Stimulated activated CD4-positive, alpha-beta T cell treated with anti-CD3 and anti-CD28 coated beads, Interleukin-1b, Interleukin-23, amount 100 ng/mL, for 48 hours (primary cell): ENCODE measurements at places on chromosomes 2 and 18.

DNA sequence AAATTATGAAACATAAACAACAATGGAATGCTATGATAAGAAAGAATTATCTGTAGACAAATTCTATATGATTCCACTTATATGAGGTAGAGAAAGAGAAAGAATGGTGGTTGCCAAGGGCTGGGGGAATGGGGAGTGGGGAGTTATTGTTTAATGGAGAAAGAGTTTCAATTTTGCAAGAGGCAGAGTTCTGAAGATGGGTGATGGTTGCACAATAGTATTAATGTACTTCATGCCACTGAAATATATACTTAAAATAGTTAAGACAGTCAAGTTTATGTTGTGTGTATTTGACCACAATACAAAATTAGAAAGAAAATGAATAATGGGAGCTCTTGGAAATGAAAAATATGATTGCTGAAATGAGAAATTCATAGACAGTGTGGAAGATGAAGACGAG is 22.6 kb upstream of the FAM117B start:
- DNase-seq, result no peak

DNA sequence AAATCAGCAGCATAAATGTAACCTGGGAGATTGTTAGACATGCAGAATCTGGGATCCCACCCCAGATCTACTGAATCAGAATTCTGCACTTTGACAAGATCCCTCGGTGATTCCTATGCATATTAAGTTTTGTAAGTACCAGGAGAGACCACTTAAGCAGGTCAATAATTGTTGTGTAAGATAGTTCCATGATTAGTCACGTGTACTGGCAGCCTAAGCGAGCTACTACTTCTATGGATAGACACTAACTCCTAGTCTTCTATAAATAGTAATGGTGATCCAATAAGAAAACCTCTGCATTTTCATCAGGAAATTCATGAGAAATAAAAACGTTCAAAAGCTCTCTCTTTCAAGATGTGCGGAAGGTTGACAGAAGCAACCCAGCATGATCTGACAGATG is 988.2 kb upstream of the CHAC2 start:
- DNase-seq, result no peak

DNA sequence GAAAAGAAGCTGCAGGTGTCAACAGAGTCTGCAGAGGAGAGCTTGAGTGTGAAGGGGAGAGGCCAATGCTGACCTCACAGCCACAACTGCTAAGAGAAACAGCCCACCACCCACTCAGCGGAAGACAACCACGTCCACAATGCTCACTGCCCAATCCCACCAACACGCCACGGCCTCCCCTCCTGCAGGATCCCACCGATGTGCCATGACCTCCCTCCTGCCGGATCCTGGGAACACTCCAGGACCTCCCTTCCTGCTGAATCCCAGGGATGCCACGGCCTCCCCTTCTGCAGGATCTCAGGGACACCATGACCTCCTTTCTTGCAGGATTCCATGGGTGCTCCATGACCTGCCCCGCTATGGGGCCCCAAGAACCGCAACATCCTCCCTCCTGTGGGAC is 267.7 kb downstream of the TWIST2 start:
- DNase-seq, result no peak

DNA sequence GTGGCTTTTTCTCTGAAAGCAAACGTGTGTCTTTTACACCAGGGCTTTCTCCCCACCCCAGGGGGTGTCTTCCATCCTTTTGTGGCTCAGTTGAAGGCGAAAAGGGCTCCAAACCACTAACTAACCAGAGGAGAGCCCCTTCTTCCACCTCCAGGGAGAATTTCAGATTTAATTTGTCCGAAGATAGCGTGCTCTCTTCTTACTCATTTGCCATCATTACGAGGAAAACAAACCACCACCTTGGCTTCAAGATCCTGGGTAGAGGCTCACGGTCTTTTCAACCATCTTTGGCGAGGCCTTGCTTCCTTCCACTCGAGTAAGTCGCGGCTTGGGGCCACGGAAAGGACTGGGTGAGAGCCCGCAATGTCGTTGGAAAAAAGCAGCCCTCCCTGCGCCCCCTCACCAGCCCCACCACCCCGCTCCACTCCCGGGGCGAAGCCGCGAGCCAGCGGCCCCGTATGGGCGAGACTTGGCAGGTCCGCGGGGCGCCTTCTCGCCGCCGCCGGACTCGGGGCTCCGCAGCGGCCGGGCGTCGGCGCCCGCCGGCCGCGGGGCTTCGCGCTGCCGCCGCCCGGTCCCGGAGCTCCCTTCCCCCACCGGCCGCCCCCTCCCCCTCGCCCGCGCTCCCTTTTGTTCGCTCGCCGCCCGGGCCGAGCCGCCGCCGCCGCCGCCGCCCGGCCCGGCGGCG is 1.7 kb upstream of the ZNF532 start:
- DNase-seq, result no peak

DNA sequence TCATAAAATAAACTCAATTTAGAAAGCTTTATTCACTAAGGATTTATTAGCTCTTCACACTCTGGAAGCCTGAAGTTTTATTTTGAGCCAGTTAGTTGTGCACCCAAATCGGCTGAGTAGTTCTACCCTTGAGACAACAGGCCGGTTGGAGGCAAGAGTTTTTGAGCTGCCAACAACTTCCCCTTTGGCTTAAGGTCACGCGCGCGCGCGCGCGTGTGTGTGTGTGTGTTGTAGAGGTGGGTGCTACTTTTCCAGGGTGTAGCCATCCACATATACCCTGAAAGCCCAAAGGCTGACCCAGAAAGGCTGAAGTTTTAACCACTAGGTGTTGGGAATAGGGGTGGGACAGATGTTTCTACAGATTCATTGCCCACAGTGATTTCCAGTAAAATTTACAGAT is 150.2 kb upstream of the LHCGR start:
- DNase-seq, result no peak

DNA sequence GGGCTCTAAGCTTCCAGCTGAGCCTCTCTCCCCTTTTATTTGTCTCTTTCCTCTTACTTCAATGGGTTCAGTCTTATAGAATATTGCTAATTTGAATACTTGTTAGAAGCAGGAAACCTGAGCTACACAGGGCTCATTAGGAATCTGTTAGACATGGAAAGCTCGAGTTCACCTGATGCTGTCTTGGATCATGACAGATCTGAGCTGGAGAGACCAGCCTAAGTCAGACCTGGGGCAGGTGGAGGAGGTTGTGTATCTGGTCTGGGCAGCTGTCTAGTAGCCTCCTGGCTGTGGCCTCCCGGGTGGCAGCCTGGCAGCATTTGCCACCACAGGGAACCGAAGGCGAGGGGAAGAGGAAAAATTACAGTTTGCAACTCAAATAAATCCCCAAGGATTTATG is 185.9 kb downstream of the ICOS start:
- no peak for DNase-seq

DNA sequence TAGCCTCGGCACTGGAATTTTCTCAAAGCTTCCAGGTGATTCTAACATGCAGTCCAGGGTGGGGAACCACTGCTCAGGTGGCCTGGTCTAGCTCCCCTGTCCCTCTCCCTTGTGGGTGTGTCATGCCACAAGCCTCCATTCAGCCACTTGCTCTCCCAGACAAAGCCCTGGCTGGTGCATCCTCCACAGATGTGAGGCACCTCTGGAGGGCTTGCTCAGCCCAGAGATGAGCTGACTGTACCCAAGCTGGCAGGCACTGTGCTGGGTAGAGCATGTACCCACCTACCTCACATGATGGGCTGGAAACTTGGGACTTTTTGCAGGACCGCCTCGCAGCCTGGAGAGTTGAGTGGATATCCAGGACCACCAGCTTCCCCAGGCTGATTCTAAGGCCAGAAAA is 88.1 kb downstream of the ZBTB7C start:
- no peak for DNase-seq

GRCh38 chr2:99140860-99141109 is 722 bp upstream of the C2orf15 start:
- no peak for DNase-seq

DNA sequence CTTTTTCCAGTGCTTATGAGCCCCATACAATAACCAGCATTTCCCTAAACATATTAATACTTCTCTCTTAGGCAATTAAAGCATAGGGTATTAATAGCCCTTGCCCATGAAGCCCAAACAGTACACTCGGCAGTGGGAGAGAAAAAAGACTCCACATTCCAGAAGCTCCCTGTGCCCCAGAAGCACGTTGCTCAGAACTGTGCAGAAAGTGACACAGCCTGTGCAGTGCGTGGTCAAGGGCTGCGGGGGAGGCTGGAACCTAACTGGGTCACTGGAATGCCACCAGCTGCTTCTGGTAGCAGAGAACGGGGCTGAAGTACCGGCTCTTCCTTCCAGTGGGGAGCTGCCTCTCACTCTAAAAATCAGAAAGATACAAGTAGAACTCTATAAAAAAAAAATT is 32.7 kb downstream of the EIPR1 start:
- DNase-seq, result no peak

DNA sequence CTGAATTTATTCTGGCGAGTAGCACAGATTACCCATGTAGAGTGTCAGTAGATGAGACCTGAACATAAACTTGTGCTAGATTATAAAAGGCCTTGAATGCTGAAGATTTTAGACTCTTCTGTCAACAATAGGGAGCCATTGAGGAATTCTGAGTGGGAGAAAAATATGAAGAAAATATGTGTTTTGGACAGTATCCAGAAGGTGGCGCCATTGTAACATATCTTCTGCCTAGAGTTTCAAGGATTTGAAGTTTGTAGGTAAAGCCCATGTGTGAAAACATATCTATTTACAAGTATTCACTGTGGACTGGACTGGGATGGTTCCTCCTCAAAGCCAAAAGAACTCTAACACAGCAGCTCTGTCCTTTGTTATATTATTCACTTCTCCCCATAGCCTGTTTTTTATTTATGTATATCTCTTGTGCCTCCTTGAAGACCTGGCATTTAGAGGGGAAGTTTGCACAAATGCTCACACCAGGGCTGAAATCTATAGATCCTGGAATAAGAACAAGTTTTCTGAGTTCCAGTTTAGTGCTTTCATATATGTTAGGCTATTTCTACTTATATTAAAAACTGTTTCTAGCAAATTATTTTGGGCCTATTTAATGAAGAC is 124.9 kb downstream of the RDH14 start:
- no peak for DNase-seq
